ENCODE measurements at places on chromosomes 5 and 9. TPM values are rescaled to one million over a fixed set of nuclear protein-coding genes. Genes with fewer than 3 reads are reported as not detected.

OR1L6 gene
- not detected for total RNA-seq

LCN12 gene
- not detected for total RNA-seq

AIF1L gene
- total RNA-seq, result 0.10 TPM

CTXN3 gene
- not detected for total RNA-seq

CCDC152 gene
- 0.63 TPM for total RNA-seq

HEMGN gene
- 8.6 TPM for total RNA-seq

SPACA9 gene
- 0.52 TPM for total RNA-seq

ACOT12 gene
- 0.31 TPM for total RNA-seq

ST8SIA4 gene
- 20.7 TPM for total RNA-seq

NUDT12 gene
- 1.4 TPM for total RNA-seq

SPATA31C2 gene
- total RNA-seq, result not detected

PRRX2 gene
- not detected for total RNA-seq

CD14 gene
- 138 TPM for total RNA-seq

ARHGEF39 gene
- 0.10 TPM for total RNA-seq

CCDC112 gene
- total RNA-seq, result 4.9 TPM

EXOC3 gene
- 31.8 TPM for total RNA-seq

BHMT2 gene
- not detected for total RNA-seq

CNTNAP3 gene
- 0.10 TPM for total RNA-seq

STKLD1 gene
- 0.10 TPM for total RNA-seq

GRM6 gene
- not detected for total RNA-seq

RHOBTB3 gene
- total RNA-seq, result 23.3 TPM

TTC23L gene
- 0.10 TPM for total RNA-seq

TEX48 gene
- not detected for total RNA-seq

TTC16 gene
- 1.9 TPM for total RNA-seq

LCP2 gene
- 440 TPM for total RNA-seq

TAF11L5 gene
- total RNA-seq, result not detected

SLC36A3 gene
- total RNA-seq, result not detected

MEIKIN gene
- total RNA-seq, result 1.0 TPM

MAST4 gene
- total RNA-seq, result 8.4 TPM

PCDH12 gene
- under 0.01 TPM for total RNA-seq

HAVCR1 gene
- total RNA-seq, result 1.3 TPM

CCL28 gene
- 8.8 TPM for total RNA-seq

MAPKAP1 gene
- 41.0 TPM for total RNA-seq

CAMK2A gene
- total RNA-seq, result 0.94 TPM

PCDHA4 gene
- not detected for total RNA-seq

SOHLH1 gene
- not detected for total RNA-seq

BTNL8 gene
- not detected for total RNA-seq

All from mononuclear cell (primary cell).